ENCODE measurements at places on chromosomes 2 and 18.

GRCh38 chr18:57150828-57151227 lies 3.9 kb downstream of the BOD1L2 start:
- DNase-seq, result peak; percentile 64

- no peak for DNase-seq
Observed at GRCh38 chr2:39996653-39997080, 217.6 kb upstream of the THUMPD2 start.

DNA sequence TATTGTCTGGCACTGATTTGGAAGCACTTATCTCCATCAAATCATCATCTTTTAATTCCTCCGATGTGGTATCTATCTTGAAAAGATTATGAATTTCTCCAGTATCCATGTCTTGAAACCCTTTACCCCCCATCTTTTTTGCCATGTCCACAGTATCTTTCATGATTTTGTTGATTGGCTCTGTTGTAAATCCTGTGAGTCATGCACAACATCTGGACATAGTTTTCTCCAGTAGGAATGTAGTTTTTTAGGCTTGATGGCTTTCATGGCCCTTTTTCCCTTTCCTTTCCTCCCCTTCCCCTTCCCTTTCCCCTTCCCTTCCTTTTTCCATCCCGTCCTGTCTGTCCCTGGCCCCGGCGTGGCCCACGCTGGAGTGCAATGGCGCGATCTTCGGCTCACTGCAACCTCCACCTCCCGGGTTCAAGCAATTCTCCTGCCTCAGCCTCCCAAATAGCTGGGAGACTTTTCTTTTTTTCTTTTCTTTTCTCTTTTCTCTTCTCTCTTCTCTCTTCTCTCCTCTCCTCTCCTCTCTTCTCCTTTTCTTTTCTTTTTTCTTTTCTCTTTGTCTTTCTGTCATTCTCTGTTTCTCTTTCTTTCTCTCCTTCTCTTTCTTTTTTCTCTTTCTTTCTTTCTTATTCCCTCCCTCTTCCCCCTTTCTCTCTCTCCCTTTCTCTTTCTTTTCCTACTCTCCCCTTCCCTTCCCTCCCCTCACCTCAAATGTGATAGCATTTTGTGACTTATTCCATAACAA lies 18.4 kb upstream of the ZNF638 start:
- DNase-seq, result no peak

DNA sequence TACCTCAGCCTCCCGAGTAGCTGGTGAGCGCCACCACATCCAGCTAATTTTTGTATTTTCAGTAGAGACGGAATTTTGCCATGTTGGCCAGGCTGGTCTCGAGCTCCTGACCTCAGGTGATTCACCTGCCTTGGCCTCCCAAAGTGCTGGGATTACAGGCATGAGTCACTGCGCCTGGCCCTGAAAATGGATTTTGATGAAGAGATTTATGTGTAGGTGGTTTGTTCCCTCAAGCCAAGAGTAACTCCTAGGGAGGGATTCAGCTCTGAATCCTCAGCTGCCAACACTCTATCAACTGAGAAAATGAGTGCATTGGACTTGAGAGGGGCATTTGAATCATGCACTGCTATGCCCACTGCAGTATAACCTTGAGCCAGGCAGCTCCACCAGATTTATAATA lies 17.5 kb upstream of the LIPG start:
- no peak for DNase-seq

DNA sequence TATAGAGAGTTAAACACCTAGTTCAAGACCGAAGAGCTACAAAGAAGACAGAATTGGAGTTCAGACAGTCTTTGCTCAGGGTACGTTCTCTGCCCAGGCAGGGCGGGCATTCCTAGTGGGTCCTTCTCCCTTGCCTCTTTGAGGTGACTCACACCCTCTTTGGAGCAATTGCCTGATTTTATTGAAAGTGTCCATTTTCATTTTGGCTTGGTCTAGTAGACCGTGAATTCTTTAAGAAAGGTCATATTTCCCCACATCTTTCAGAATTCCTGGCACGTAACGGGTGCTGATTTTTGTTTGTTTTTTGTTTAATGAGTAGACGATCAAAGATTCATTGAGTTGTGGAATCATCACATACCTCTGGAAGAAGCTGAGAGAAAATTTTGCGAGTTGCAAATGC lies 871.5 kb downstream of the RNF144A start:
- DNase-seq, result no peak
